ENCODE measurements at places on chromosomes 13 and 19.
A peak's percentile ranks its signal among the peaks of the same experiment; 100 is the strongest.

GRCh38 chr19:13461536-13461935 is 44.7 kb downstream of the CACNA1A start:
- no peak for DNase-seq

- DNase-seq = no peak
Measured at GRCh38 chr13:92028695-92029094, 630.3 kb downstream of the GPC5 start.

- DNase-seq = no peak
Measured at GRCh38 chr13:99218545-99218944, 17.9 kb downstream of the UBAC2 start.

GRCh38 chr13:41905600-41906254 is 55.2 kb downstream of the VWA8 start:
- no peak for DNase-seq

GRCh38 chr13:48403913-48404312 is 9.0 kb downstream of the LPAR6 start:
- no peak for DNase-seq

GRCh38 chr13:25237083-25237482 is 50.2 kb downstream of the MTMR6 start:
- DNase-seq = no peak

DNA sequence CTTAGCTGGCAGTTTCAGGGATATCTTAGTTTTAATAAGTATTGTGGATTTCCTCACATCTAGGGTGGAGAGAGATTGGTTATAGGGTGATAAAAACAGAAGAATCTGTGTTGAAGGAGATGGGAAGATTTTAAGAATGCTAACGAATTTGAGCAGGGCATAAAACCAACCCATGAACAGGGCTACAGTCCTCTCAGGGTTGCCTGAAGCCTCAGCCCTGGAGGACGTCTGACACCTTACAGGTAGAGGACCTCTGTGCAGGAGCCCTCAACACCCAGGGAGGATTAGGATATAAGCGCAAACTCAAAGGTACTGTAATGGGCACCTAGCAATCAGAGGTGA is 461 bp upstream of the WASF3 start:
- no peak for DNase-seq

DNA sequence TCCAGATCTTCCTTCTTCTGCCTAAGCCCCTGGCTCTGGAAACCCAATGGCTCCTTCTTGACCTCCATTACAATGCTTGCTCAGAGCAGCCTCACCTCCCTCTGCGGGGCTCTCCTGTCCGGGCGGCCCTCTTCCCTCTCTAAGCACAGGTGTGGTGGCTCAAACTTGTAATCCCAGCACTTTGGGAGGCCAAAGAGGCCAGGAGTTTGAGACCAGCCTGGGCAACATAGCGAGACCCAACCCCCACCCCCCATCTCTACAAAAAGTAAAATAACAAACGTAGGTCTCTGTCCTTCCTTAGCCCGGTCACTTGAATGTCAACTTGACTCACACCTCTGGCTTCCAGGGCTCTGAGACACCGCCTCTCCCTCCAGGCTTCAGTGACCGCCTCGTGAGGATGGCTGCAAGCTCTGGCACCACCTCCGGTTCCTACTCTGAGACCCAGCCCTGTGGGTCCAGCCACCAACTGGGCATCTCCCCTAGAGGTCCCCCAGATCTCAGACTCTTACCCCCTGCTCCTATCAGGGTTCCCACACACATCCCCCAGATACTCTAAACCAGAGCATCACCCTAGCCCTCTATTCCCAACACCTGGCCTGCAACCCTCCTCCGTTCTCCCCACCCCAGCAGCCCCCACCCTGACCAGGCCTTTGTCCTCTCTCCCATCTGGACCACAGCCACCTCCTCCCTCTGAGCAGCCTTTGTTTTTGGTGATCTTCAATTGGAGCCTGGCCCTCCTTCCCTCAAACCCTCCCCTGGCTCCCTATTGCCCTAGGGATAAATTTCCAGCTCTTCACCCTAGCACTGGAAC is 4.7 kb upstream of the TLE2 start:
- DNase-seq = no peak

GRCh38 chr13:113443991-113444390 is 9.3 kb downstream of the ADPRHL1 start:
- DNase-seq = no peak

GRCh38 chr13:21130116-21130515 is 46.2 kb downstream of the SKA3 start:
- DNase-seq = no peak

DNA sequence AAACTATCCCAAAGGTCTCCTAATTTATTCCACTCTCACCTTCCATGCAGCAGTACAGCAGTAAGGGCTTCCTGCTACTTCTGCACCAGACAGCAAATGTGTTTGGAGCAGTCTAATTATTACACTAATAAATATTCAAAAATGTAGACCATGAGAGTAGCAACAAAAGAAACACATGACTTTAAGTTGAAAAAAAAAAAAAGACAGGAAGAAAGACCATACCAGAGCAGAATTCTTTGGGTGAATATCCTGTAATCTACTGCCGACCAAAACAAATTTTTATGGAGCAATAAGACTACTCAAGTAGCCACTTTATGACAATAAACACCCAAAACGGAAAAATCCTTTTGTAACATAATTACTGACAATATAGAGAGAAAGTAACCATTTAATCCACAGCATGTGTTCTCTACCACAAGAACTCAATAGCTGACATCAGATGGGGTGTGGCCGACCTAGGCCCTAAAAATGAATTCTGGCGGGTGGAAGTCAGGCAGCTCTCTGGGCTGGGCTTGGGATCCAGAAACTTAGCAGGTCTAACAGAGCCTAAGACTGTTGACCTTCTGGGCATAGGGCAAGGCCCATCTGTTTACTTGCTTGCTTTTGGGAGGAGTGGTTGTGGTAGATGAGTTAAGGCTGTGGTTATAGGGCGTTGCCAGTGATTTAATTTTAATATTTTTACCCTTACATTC is 4.6 kb downstream of the KLF12 start:
- no peak for DNase-seq

GRCh38 chr19:11421371-11422098 is 2.4 kb upstream of the RGL3 start:
- peak; percentile 27 for DNase-seq

DNA sequence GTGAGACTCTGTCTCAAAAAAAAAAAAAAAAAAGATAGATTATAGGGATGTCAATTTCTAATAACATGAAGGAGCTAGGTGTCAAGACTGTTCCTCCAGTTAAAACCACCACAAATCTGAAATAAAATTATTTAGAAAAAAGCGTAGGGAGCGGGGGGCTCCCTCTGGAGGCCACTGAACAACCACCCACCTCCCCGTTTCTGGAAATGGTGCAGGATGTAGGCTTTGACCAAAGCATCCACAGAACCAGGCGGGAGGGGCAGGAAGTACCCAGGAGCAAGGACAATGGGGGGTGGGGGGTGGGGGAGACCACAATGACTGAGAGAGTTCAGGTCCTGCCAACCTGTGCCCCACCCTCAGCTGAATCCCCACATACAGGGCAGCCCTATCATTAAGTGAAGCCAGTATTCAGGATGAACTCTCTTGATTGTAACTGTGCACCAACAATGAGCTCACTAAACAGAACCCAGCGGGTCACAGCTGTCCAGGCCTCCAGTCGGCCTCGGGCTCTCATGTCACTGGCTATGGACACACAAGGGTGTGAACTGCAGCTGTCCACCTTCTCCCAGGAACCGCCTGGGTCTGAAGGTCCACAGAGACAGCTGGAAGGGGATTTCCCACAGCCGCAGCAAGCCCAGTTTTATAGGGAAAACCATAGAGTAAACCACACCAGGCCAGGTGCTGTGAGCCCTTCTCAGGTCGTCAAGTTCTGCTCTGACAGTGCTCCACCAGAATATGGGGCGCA is 6.6 kb downstream of the ZSCAN18 start:
- no peak for DNase-seq

DNA sequence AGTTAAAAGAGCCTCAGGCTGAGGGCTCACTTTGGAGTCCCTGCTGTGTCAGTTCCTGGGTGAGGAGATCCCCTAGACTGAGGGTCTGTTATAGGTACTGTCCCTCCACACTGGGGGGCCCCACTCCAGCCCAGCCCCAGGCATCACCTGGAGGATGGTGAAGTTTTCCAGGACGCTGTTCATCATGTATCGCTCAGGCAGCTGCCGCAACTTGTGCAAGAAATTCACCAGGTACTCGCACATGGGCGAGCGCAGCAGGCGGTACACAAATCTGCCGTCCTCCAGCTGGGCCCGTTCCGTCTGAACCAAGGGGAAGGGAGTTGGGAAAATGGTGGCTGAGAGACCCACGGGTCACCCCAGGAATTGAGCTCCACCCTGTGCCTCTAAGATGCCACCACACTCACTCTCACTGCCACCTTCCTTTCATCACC is 7.1 kb downstream of the CD37 start:
- DNase-seq = no peak

GRCh38 chr13:80012251-80012650 is 328.7 kb downstream of the SPRY2 start:
- no peak for DNase-seq

GRCh38 chr13:60645676-60646075 is 248.7 kb downstream of the TDRD3 start:
- no peak for DNase-seq

- DNase-seq = no peak
Measured at GRCh38 chr19:5448374-5448773, 6.8 kb upstream of the ZNRF4 start.

DNA sequence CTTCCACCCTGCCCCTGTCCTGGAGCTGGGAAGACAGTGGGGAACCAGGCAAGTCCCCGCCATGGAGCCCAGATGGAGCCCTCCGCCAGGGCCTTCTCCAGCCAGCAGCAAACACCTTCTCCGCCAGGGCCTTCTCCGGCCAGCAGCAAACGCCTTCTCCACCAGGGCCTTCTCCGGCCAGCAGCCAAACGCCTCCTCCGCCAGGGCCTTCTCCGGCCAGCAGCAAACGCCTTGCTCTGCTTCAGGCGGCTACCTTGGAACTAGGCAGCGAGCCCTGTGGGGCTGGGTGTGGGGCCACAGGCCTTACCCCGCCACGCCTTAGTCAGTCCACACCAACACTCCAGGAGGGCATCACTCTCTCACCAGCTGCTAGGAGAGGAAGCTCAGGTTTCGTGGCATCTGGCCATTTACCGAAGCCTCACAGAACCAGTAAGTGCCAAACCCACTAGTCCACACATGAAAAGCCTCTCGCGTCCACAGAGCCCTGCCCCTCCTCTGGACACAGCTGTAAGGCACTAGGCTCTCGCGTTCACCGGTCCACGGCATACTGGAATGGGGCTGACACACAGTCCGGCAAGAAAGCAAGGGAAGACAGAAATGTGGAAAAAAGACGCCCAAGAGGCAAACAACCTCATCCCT is 41.0 kb downstream of the MLLT1 start:
- DNase-seq = no peak

DNA sequence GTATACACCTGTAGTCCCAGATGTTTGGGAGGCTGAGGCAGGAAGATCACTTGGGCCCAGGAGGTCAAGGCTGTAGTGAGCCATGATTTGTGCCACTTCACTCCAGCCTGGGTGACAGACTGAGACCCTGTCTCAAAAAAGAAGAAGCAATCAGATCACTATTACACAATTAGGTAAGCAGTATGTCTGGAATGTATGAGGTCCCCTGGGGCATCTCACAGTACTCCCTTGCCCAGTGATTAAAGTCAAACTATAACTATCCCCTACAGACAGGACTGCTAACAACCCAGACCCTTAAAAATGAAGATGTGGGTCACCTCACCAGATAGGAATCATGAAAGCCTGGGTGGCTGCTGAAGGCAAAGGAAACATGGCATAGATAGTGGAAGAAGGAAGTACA is 9.4 kb upstream of the PAN3 start:
- DNase-seq = no peak

- DNase-seq = no peak
Measured at GRCh38 chr19:13299838-13300237, 149.6 kb downstream of the IER2 start.

GRCh38 chr13:29934531-29935308 is 84.3 kb upstream of the UBL3 start:
- no peak for DNase-seq

DNA sequence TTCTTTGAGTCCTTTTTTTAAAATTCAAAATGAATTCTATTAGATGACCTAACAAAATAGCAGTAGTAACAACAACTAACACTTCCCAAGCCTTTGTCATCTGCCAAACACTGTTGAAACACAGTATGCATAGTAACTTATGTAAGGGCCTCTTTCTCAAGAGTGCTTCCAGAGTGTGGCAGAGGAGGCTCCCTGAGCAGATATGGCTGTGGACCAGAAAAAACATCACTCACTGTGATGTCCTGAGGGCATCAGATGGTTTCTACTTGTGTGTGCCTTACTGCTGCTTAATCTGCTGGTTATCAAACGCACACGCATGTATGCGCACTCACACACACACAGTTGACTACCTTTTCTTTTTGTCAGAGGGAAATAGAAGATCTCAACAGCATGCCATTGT is 110.8 kb downstream of the DLEU7 start:
- DNase-seq = no peak

DNA sequence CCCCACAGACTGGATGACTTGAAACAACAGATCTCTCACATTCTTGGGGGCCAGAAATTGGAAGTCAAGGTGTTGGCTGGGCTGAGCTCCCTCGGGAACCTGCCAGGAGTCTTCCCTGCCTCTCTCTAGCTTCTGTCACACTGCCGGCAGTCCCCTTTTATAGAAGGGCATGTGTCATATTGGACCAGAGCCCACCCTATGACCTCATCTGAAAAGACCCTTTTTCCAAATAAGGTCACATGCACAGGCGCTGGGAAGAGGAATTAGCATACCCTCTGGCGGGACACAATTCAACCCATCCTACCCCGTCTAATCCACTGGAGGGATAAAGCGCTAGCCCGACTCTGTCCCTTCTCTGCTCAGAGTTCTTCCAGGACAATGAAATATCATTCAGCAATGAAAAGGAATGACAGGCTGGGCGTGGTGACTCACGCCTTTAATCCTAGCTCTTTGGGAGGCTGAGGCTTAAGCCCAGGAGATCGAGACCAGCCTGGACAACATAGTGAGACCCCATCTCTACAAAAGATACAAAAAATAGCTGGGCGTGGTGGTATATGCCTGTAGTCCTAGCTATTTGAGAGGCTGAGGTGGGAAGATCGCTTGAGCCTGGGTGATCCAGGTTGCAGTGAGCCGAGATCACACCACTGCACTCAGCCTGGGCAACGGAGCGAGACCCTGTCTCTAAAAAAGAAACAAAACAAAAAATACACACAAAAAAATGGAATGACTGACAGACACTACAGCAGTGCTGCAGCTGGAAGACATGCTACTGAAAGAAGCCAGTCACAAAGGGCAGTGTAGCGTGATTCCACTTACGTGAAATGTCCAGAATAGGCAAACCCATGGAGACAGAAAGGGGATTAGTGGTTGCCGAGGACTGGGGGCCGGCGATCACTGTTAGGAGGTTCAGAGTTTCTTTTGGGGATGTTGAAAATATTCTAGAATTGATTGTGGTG is 28.5 kb downstream of the MEIS3 start:
- DNase-seq = no peak

GRCh38 chr13:20713014-20713376 is 9.5 kb downstream of the IL17D start:
- DNase-seq = no peak

GRCh38 chr13:45441633-45442032 is 23.1 kb upstream of the COG3 start:
- DNase-seq = no peak

GRCh38 chr13:57629821-57630235 is 1.7 kb upstream of the PCDH17 start:
- peak; percentile 10 for DNase-seq

All from stimulated activated CD8-positive, alpha-beta memory T cell treated with anti-CD3 and anti-CD28 coated beads, Interleukin-7, amount 100 ng/mL, for 48 hours (primary cell).